ENCODE measurements at places on chromosomes 12 and 14.

DNA sequence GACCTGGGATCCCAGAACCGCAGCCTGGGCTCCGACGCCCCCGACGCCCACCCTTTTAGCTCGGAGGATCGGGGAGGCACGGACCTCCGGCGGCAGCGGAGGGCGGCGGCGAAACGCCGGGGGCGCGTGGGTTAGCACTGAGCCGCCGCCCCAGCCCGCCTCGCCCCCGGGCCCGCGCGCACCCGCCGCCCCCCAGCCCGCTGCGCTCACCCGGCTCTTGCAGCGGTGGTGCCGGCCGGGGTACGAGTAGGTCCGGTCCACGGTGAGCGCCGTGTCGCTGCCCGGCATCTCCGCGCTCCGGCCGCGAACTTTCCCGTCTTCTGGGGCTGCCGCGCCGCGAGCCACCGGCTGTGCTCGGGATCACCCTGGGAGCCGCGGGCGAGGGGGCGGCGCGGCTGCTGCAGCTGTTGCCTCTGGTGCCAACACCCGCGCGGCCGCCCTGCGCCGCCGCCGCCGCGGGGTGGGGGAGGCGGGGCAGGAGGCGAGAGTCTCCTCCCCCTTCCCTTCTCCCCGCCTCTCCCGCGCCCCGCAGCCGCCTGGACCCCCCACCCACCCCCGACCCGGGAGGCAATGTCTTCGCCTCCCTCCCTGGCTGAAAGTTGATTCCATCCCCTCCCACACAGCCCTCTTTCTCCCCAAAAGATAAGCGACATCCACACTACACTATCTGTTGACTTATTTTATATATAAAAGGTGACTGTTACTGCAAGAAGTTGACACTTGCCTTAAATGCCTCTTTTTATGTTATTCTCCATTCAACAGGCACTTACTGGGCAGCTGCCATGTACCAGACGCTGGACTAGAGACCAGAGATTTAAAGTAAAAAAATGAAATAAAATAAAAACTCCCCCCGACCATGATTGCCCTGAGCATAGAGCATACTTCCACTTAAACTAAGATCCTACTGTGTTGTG is at the start of gene TMCC3:
Gene TMCC3 (minus strand): TSS at position 415 of the 914 bp plus-strand sequence. CDS start 127 bp downstream, at position 288.
- no peak for DNase-seq

GRCh38 chr12:22101749-22102243 is 55.8 kb downstream of the CMAS start:
- no peak for DNase-seq

DNA sequence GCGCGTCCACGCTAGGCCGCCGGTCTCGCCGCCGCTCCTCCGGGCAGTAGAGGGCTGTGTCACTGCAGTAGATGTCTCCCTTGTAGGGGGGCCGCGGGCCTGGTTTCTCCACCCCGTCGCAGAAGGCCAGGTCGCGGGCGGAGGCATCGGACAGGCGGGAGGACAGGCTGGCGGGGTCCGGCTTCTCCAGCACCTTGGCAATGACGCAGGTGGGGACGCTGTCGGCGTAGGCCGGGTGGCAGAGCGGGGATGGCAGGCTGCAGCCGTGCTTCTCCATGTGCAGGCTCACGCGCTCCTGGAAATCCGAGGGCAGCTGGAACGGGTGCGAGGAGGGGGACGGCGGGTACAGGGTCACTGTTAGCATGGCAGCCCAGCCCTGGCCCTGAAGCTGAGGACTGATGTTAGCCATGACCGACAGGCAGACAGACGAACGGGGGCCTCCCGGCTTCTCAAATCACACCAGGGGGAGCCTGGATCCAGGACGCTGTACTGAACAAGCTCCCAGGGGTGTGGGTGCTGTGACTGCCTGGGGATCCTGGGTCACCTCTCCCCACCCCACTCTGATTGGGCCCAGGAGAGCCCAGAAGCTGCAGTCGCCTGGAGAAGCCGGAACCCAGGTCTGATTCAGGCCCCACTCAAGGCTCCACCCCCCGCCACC is 48.1 kb downstream of the BEGAIN start:
- no peak for DNase-seq

- DNase-seq, result peak; percentile 18
Measured at GRCh38 chr12:6688543-6688998, 604 bp downstream of the ZNF384 start.

GRCh38 chr12:42172441-42173210 is 28.0 kb upstream of the GXYLT1 start:
- DNase-seq, result no peak

GRCh38 chr14:104212206-104213095 is 74.1 kb downstream of the KIF26A start:
- no peak for DNase-seq

- no peak for DNase-seq
Measured at GRCh38 chr12:100490056-100490455, 16.4 kb downstream of the NR1H4 start.

Data from stimulated activated CD8-positive, alpha-beta memory T cell treated with anti-CD3 and anti-CD28 coated beads, Interleukin-4, amount 100 ng/mL, for 24 hours (primary cell).